Ammon's horn (tissue), 1 donor: ENCODE measurements at places on chromosomes 12 and 14.

- DNase-seq, result no peak
Observed at GRCh38 chr12:40769846-40770245, 77.6 kb downstream of the CNTN1 start.

DNA sequence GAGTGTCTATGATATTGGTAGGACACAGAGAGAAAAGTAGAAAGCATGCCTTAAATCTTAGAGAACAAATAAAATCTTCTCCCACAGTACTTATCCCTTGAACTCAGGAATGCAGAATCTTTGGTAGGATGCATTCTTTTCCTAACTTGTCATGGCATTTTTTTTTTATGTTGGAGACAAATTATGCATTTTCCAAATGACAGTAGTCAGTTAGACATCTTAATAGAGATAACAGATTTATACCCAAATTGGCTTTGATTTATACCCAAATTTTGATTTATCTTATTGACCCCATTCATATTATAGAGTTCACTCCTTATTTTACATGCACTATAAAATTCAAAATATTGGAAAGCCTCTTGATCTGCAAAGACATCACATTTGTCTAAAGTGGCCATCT is 132.9 kb downstream of the CNTN1 start:
- no peak for DNase-seq

DNA sequence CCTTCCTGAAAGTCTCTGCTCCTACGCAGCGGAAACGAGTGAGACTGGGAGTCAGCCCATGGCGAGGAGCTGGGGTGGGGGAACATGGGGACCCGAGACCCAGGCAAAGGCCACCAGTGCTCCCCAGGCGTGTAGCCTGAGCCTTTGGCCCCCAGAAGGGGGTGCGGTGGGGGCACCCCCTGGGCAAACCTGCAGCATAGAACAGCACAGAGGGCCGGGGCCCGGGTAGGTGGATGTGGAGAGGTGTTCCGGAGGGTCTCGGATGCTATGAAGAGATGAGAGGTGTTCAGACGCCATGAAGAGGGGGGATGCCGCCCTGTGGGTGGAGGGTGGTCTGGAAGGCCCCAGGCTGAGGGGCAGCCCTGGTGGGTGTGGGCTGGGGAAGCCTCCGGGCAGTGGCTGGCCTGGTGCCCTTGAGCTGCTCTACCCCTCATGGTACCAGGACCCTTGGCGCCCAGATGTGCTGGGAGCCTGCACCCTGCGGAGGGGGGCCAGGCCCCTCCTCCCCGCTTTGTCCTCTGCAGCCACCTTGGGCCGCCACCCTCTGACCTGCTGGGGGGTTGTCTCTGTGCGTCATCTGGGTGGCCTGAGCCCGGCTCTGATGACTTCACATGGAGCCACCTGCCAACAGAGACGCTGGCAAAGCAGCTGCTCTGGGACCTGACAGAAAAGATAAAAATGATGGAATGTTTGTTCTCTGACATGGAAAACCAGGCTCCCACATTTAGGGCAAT is 83.4 kb downstream of the KIF26A start:
- DNase-seq, result no peak

DNA sequence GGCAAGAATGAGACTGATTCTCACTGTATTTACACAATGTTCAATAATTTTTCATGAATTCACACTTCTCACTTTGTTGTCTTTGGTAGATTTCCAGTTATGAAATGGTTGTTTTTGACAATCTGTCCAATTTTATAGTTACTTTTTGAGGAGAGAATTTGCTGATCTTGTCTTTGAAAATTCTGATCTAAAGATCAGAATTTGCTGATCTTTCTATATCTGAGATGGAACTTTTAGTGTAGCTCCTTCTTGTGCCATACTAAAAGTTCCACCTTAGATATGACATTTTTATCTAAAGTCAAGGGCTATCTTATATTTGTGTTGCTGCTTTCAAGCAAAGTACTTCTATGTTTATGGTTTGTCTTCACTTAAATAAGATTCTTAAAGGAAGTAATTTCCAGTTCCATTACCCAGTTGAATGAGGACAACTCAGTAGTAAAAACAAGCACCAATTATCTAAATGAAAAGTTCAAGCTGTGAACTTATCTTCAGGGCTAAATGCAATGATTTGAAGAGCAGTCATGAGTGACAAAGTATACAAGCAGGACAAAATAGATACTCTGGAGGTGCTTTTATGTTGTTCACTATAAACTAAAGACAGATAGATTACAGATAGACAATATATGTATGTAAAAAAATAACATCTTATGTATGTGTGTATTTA is 76.4 kb upstream of the FOXG1 start:
- DNase-seq, result no peak

DNA sequence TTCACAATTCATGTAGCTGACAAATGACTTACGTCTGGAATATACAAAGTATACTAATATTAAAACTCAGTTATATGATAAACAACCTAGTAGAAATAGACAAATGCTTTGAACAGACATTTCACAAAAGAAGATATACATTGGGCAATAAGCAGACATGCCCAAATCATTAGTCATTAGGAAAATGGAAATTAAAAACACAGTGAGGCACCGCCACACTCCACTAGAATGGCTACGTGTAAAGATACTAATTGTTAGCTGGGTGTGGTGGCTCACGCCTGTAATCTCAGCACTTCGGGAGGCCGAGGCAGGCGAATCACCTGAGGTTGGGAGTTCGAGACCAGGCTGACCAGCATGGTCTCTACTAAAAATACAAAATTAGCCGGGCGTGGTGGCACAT is 248.9 kb upstream of the TMEM132C start:
- no peak for DNase-seq

- DNase-seq, result no peak
Observed at GRCh38 chr12:67107751-67108269, 161.3 kb upstream of the CAND1 start.

DNA sequence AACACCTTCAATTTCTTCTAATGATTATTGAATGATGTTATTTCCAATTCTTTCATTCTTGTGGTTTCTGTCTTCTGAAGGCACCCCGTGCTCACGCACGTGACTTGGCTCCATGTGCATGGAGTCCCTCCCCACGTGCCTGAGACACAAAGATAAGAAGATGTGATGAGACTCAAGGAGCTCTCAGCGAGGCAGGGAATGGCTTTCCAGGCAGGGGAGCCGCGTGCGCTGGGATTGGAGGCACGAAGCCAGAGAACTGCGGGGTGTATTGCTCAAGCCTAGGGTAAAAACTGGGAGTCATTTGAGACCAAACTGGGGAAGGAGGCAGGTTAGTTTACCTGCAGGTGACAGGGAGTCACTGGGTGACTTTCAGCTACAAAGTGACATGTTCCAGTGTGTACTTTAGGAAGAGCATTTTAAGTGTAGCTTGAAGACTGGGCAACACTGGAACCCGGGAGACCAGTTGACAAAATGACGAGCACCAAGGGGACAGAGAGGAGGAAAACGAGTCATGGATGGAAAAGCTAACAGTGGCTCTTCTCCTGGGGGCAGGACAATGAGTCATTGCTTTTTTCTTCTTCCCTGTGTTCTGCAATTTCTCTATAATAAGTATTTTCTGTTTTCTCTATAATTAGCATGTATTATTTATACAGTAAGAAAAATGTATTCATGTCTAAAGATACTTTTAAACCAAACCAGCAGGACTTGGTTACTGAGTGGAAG is 311.7 kb upstream of the FKBP4 start:
- no peak for DNase-seq

GRCh38 chr14:77123381-77124325 is 17.9 kb downstream of the ZDHHC22 start:
- DNase-seq, result no peak

DNA sequence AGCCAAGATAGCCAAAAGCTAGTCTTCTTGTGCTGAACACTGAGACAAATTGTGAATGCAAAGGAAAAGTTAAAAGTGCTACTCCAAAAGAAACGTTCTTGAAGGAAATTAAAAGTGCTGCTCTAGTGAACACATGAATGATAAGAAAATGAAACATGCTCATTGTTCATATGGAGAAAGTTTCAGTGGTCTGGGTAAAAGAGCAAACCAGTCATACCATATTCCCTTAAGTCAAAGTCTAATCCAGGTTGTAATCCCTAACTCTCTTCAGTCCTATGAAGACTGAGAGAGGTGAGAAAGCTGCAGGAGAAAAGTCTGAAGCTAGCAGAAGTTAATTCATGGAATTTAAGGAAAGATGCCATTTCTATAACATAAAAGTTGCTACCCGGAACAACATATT is 121.5 kb downstream of the MNAT1 start:
- no peak for DNase-seq

- no peak for DNase-seq
Observed at GRCh38 chr12:46266382-46266791, 2.5 kb downstream of the SLC38A1 start.

DNA sequence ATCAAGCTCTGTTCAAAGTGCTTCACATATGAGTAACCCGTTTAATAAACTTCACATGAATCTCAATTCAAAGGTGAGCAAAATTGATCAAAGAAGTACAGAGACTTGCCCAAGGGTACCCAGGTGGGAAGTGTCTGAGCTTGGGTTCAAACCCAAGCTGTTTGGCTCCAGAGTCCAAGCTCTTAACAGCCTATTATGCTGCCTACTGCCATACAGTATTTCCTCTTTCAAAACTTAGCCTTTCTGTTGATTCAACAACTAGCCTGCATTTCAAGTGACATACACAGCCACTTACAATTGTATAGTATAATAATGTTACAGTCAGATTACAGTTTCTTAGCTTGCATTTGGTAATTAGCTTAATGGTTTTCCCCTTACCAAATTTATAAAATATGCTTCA is 29.7 kb downstream of the FRMD6 start:
- DNase-seq, result no peak

- DNase-seq, result no peak
Observed at GRCh38 chr12:111448266-111448830, 42.6 kb downstream of the SH2B3 start.

DNA sequence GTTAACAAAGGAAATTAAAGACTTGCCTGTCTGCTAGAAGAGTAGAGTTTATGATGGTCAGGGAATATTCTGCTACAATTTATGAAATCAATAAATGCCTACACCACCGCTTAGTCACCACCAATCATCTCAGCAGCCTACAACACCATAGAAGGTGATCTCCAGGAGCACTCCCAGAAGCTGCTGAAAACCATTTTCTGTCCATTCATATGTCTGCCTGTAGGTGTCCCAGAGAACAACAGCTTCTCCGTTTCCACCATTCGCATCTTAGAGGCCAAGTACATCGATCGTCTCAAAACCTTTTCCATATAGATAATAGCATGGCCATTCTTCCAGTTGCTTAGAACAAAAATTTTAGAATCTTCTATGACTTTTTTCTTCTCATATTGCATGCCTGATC is 303.4 kb downstream of the KCNC2 start:
- no peak for DNase-seq

DNA sequence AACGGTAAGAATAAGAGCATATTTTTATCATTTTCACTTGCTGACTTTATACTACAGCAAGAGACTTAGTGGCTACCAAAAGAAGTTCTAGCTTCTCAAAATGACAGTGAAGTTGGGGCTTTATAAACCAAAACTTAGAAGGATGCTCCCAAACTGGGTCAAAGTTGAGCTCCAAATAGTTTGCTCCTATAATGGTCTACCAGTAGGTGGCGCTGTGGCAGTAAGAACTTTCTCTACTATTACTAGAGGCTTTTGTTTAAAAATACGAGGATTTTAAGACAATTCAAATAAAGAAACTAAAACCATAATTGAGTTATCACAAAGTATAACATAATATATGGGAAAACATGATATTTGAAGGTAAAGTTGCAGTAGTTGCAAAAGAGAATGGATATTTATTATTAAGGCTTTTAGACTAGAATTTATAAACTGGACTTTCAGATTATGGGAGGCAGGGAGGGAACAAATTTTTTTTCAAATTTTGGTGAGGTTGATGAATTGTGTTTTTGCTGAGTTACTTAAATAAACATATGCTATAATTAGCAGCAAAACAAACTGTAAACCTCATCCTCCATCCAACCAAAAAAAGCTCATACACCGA is 75.0 kb downstream of the TGFB3 start:
- DNase-seq, result peak; percentile 84

GRCh38 chr12:85445060-85445938 is 165.3 kb downstream of the ALX1 start:
- no peak for DNase-seq

GRCh38 chr12:112577473-112578329 is 159.0 kb downstream of the PTPN11 start:
- DNase-seq, result no peak

GRCh38 chr12:106220536-106220935 is 27.3 kb downstream of the CKAP4 start:
- no peak for DNase-seq

GRCh38 chr12:51669996-51670395 is 79.0 kb downstream of the SCN8A start:
- no peak for DNase-seq

DNA sequence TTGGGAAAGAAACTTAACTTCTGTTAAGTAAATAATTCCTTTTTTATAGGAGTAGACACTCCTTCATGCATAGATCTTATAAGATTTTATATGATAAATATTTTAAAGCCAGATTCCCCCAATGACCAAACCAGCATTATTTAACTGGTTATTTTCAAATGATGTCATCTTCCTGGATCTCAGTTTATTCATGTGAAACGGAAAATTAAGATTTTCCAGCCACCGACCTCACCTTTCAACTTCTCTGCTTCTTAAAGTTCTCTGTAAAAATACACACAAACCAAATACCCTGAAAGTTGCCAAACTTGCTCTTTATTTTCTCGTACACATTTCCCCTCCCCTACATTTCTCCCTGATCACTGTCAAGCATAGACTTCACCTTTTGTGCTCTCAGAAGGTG is 364.2 kb downstream of the GALC start:
- no peak for DNase-seq

- DNase-seq, result no peak
Observed at GRCh38 chr14:103185051-103186029, 62.1 kb downstream of the TNFAIP2 start.

GRCh38 chr12:101963697-101964096 is 86.3 kb downstream of the DRAM1 start:
- no peak for DNase-seq

DNA sequence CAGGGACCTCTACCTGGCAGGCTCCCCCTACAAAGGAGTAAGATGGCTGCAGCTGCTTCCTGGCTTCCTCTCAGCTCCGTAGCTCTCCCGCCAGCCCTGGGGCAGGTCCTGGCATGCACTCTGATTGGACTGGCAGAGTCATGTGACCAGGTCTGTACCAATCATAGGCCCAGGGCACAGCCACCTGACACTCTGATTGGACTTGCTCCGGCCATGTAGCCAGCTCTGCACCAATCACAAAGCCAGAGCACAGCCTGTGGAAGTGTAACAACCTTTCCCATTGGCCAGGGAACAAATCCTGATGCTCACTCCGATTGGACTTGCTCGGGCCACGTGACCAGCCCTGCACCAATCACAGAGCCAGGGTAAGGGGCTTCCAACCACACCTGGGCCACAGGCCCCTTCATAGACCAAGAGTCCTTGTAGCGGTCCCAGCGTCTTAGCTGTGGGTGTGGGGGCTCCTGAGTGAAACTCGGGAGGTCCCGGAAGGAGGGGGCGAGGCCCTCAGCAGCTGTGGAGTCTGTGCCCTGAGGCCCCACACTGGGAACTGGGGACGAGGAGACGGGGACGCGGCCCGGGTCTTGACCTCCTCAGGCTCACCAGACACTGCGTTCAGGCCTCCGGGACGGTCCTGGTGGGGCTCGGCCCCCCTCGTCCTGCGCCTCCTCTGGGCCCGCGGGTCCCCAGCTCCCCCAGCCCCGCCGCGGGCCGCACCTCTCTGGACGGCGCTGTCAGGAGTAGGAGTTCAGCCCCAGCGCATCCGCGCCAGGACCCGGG is 210.6 kb downstream of the ADGRD1 start:
- DNase-seq, result no peak
